ENCODE measurements at places on chromosomes 1 and 21. TPM values are rescaled to one million over a fixed set of nuclear protein-coding genes. Genes with fewer than 3 reads are reported as not detected.

GRCh38 chr1:211420389-211420788, 71.6 kb downstream of the RD3 start:
- no peaks in the 10 kb centered on the region for H3K36me3 ChIP-seq
- no peaks in the 10 kb centered on the region for H3K27me3 ChIP-seq
- H3K4me3 ChIP-seq = no peak overlapping the region

GRCh38 chr1:157161901-157162300, 23.7 kb upstream of the ETV3 start:
- H3K36me3 ChIP-seq = no peaks in the 10 kb centered on the region
- H3K4me1 ChIP-seq = peaks cover 3% of the 10 kb centered on the region
- no peak overlapping the region for H3K4me3 ChIP-seq
- no peak overlapping the region for H3K27ac ChIP-seq
- no peak for DNase-seq

GRCh38 chr21:15730484-15731242, 881 bp downstream of the USP25 start:
- DNase-seq = peak; percentile 60
- H3K4me3 ChIP-seq = peak overlapping the region; percentile 91
- peaks cover 5% of the 10 kb centered on the region for H3K36me3 ChIP-seq
- peak overlapping the region; percentile 94 for H3K27ac ChIP-seq

GRCh38 chr1:209774592-209774991, 9.8 kb downstream of the C1orf74 start:
- H3K27me3 ChIP-seq = no peaks in the 10 kb centered on the region
- H3K27ac ChIP-seq = peak overlapping the region; percentile 6
- H3K36me3 ChIP-seq = peaks cover 56% of the 10 kb centered on the region
- peaks cover 33% of the 10 kb centered on the region for H3K4me1 ChIP-seq

DNA sequence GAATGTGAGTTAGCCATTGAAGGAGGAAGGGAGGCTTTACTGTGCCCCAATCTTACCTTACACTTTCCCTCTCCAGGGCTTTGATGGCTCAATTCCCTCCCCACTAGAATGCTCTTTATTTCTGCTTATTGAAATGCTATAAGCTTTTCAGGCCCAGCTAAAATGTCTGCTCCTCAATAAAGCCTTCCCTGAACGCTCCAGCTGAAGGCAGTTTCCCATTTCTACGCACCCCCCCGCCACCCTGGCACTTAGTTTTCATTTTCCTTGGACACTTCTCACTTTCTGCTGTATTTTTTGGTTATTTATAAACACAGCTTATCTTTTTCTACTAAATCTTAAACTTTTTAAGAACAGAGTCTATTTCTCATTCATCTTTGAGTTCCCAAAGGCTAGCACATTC, 7.1 kb upstream of the TMEM167B start:
- H3K27ac ChIP-seq = no peak overlapping the region
- H3K4me1 ChIP-seq = peaks cover 20% of the 10 kb centered on the region
- H3K36me3 ChIP-seq = no peaks in the 10 kb centered on the region
- no peak overlapping the region for H3K4me3 ChIP-seq
- DNase-seq = no peak

GRCh38 chr1:44970317-44970716, 16.1 kb downstream of the EIF2B3 start:
- peaks cover 5% of the 10 kb centered on the region for H3K4me1 ChIP-seq
- no peak overlapping the region for H3K27ac ChIP-seq
- DNase-seq = no peak
- no peaks in the 10 kb centered on the region for H3K27me3 ChIP-seq

DNA sequence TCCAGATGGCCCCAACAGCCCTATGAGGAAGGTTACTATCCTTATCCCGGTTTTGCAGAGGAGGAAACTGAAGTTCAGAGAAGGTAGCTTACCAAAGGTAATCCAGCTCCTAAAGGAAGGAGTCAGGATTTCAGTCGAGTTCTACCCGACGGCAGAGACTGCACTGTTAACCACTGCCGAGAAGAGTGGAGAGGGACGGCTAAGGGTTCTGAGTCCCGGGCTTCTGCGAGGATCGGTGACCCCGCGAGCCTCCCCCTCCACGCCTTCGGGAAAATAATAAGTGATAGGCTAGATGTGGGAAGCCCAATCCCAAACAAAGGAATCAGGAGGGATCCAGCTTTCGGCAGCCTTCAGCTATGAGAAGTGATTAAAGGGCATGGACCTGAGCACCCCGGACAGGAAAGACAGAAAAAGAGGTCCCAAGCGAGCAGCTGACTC, 587 bp downstream of the TMEM53 start:
- H3K4me3 ChIP-seq = peak overlapping the region; percentile 78
- peak overlapping the region; percentile 54 for H3K27ac ChIP-seq
- peaks cover 32% of the 10 kb centered on the region for H3K4me1 ChIP-seq
- no peaks in the 10 kb centered on the region for H3K36me3 ChIP-seq
- no peaks in the 10 kb centered on the region for H3K27me3 ChIP-seq

NSL1 gene
- total RNA-seq = 48.5 TPM

TGFB2 gene
- not detected for total RNA-seq

PCP4 gene
- total RNA-seq = not detected

Data from activated CD8-positive, alpha-beta memory T cell treated with anti-CD3 and anti-CD28 coated beads, Interleukin-2, amount 10 ng/mL, durations not matched to agents 7 days and 5 days (primary cell).